ENCODE measurements at places on chromosomes 7 and 10. TPM values are rescaled to one million over a fixed set of nuclear protein-coding genes. Genes with fewer than 3 reads are reported as not detected.

GRCh38 chr7:50404392-50404791, 45.8 kb downstream of the FIGNL1 start:
- H3K27ac ChIP-seq = no peak overlapping the region
- no peaks in the 10 kb centered on the region for H3K4me1 ChIP-seq
- no peak overlapping the region for H3K4me3 ChIP-seq
- peaks cover 44% of the 10 kb centered on the region for H3K27me3 ChIP-seq
- no peaks in the 10 kb centered on the region for H3K36me3 ChIP-seq

GRCh38 chr10:75956624-75957023, 525.2 kb downstream of the LRMDA start:
- no peaks in the 10 kb centered on the region for H3K27me3 ChIP-seq
- no peak for DNase-seq
- no peak overlapping the region for H3K27ac ChIP-seq
- no peaks in the 10 kb centered on the region for H3K4me1 ChIP-seq
- no peak overlapping the region for H3K4me3 ChIP-seq
- no peaks in the 10 kb centered on the region for H3K36me3 ChIP-seq

- no peaks in the 10 kb centered on the region for H3K27me3 ChIP-seq
- no peak overlapping the region for H3K27ac ChIP-seq
- no peaks in the 10 kb centered on the region for H3K36me3 ChIP-seq
- no peaks in the 10 kb centered on the region for H3K4me1 ChIP-seq
Observed at GRCh38 chr7:129089521-129090212, 34.8 kb upstream of the TNPO3 start.

Gene POLR2J
- total RNA-seq = 51.0 TPM

GRCh38 chr10:119325131-119325530, 117.8 kb downstream of the GRK5 start:
- peaks cover 12% of the 10 kb centered on the region for H3K4me1 ChIP-seq
- H3K27ac ChIP-seq = no peak overlapping the region
- H3K36me3 ChIP-seq = peaks cover 4% of the 10 kb centered on the region
- DNase-seq = peak; percentile 53
- no peaks in the 10 kb centered on the region for H3K27me3 ChIP-seq

Gene IFIT1B
- not detected for total RNA-seq

Gene CLRN3
- total RNA-seq = not detected

- no peaks in the 10 kb centered on the region for H3K36me3 ChIP-seq
- no peak overlapping the region for H3K27ac ChIP-seq
- no peaks in the 10 kb centered on the region for H3K4me1 ChIP-seq
Observed at GRCh38 chr10:1411956-1412355, 325.4 kb downstream of the ADARB2 start.

Gene HOXA7
- not detected for total RNA-seq

Gene SPDYE6
- total RNA-seq = not detected

DNA sequence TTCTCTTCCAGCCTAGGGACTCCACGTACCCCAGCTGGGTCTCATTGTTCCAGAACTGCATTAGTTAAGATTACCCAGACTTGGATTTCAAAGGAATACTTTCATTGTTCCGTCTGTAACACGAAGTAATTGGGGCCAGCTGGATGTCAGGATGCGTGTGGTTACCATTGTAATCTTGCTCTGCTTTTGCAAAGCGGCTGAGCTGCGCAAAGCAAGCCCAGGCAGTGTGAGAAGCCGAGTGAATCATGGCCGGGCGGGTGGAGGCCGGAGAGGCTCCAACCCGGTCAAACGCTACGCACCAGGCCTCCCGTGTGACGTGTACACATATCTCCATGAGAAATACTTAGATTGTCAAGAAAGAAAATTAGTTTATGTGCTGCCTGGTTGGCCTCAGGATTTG, 21.0 kb downstream of the LRRC17 start:
- H3K27ac ChIP-seq = peak overlapping the region; percentile 83
- H3K4me1 ChIP-seq = peaks cover 39% of the 10 kb centered on the region
- no peaks in the 10 kb centered on the region for H3K27me3 ChIP-seq
- peak; percentile 65 for DNase-seq
- H3K36me3 ChIP-seq = no peaks in the 10 kb centered on the region
- H3K4me3 ChIP-seq = peak overlapping the region; percentile 1

Gene ASZ1
- total RNA-seq = not detected

Gene FAM171A1
- total RNA-seq = 6.7 TPM

DNA sequence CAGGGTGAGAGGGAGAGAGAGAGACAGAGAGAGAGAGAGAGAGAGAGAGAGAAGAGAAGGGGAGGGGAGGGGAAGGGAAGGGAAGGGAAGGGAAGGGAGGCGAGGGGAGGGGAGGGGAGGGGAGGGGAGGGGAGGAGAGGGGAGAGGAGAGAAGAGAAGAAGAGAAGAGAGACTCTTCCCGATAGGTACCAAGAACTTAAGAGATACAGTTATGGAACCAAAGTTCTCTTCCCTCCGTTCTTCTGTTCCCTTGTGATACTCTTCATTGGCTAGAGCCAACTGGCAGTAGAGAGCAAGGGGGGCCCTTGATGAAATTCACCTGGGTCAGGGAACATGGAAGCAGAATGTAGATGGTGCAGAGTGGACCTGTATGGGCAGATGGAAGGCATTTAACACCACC, 122.1 kb downstream of the PTN start:
- DNase-seq = no peak
- H3K27ac ChIP-seq = no peak overlapping the region
- H3K4me3 ChIP-seq = no peak overlapping the region
- no peaks in the 10 kb centered on the region for H3K4me1 ChIP-seq

Gene KAZALD1
- 7.4 TPM for total RNA-seq

Gene EPHB6
- total RNA-seq = 8.8 TPM

- no peaks in the 10 kb centered on the region for H3K4me1 ChIP-seq
- no peak for DNase-seq
- no peak overlapping the region for H3K27ac ChIP-seq
- no peaks in the 10 kb centered on the region for H3K27me3 ChIP-seq
- H3K4me3 ChIP-seq = no peak overlapping the region
Observed at GRCh38 chr7:18177815-18178660, 150.4 kb upstream of the PRPS1L1 start.

- no peak for DNase-seq
- no peak overlapping the region for H3K4me3 ChIP-seq
- H3K27ac ChIP-seq = no peak overlapping the region
- no peaks in the 10 kb centered on the region for H3K4me1 ChIP-seq
Observed at GRCh38 chr10:17112566-17112965, 17.0 kb downstream of the CUBN start.

Gene CNTNAP2
- total RNA-seq = 2.6 TPM

GRCh38 chr10:61902445-61903220, 1.1 kb downstream of the ARID5B start:
- no peak for DNase-seq
- peaks cover 24% of the 10 kb centered on the region for H3K4me1 ChIP-seq
- H3K4me3 ChIP-seq = peak overlapping the region; percentile 92
- H3K36me3 ChIP-seq = no peaks in the 10 kb centered on the region

Gene MET
- 16.4 TPM for total RNA-seq

Gene OR6B1
- not detected for total RNA-seq

- H3K27ac ChIP-seq = peak within 1 kb of the TSS; percentile 82
- peak; percentile 73 for DNase-seq
- peaks cover 98% of the 10 kb centered on the region for H3K4me1 ChIP-seq
- H3K27me3 ChIP-seq = no peaks in the 10 kb centered on the region
- H3K4me3 ChIP-seq = peak within 1 kb of the TSS; percentile 64
- H3K36me3 ChIP-seq = peaks cover 30% of the 10 kb centered on the region
Observed at GRCh38 chr10:73910764-73911552, at the start of gene PLAU. PLAU (plus strand) TSS chr10:73911132; CDS start chr10:73911556, 424 bp downstream.

- no peak for DNase-seq
- no peaks in the 10 kb centered on the region for H3K27me3 ChIP-seq
- H3K27ac ChIP-seq = no peak overlapping the region
- peaks cover 23% of the 10 kb centered on the region for H3K4me1 ChIP-seq
- H3K4me3 ChIP-seq = no peak overlapping the region
Observed at GRCh38 chr7:1040790-1041189, 3.6 kb upstream of the GPR146 start.

GRCh38 chr7:1712907-1713501, 42.9 kb downstream of the ELFN1 start:
- peak; percentile 16 for DNase-seq
- H3K27ac ChIP-seq = peak overlapping the region; percentile 47
- no peak overlapping the region for H3K4me3 ChIP-seq

DNA sequence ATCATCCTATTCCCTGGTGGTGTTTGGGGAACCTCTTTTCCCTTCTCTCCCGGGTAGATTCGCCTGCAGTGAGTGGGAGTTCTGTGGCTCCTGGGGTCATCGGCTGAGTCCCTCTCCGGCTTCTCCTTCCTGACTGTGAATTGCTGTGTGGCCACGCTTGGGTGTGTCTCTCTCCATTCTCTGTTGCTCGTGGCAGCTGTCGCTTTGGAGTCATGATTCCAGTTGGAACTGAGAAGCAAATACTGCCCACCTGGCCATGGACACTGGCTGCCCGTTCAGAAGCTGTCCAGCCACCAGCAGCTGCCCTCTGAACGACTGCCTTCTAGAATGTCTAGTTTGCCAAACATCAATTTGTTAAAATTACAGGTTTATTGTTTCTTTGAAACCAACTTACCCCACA, 23.1 kb upstream of the PITRM1 start:
- no peaks in the 10 kb centered on the region for H3K27me3 ChIP-seq
- H3K4me3 ChIP-seq = no peak overlapping the region
- H3K36me3 ChIP-seq = no peaks in the 10 kb centered on the region
- H3K27ac ChIP-seq = no peak overlapping the region

DNA sequence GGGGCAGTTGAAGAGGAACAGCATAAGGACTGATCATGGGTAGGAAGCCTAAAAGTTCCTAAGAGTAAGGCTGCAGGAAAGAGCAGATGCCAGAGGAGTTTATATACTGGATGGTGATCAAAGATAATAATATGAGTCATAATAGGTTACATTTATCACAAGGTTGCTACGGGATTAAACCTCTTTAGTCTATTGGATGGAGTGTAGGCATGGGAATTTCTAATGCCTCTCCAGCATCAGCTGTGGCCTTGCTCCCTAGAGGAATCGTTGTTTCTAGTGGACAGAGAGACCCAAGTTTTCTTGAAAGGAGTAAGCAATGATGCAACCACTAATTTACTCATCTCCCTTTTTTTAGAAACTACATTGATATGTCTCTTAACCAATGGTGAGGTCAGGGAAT, 213.4 kb downstream of the GPR37 start:
- H3K4me1 ChIP-seq = no peaks in the 10 kb centered on the region
- H3K4me3 ChIP-seq = no peak overlapping the region
- H3K36me3 ChIP-seq = no peaks in the 10 kb centered on the region
- no peaks in the 10 kb centered on the region for H3K27me3 ChIP-seq
- H3K27ac ChIP-seq = no peak overlapping the region

DNA sequence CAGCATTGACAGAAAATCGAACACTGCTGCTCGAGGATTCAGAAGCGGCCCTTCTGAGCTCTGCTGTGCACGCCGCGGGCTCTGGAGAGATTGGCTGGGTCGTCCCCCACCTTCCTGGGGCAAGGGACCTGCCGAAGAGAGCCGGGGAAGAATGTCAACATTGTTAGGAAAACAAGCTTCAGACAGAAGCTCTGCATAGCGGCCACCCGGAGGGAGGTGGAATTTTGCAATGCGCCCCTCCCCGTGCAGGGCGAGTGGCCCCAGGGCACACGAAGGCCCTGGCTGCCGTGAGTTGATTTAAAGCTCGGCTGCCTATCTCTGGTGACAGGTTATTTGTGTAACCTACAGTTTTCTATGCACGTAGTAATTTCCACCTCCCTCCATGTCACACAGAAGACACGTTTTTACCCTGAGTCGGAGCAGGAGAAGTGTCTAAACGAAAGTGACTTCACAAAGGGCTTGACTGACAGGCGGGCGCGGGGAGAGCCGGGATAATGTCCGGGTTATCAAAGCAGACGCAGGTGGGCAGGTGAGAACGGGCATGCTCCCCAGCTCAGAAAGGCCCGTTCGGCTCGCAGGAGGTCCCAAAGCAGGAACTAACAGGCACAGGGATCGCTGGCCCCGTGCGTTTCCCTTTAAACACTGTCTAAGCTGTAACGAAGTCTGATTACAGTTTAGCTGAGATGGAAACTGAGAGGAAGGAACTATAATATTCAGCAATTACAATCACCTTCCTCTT, 84.6 kb downstream of the PDGFA start:
- H3K36me3 ChIP-seq = no peaks in the 10 kb centered on the region
- peak overlapping the region; percentile 37 for H3K4me3 ChIP-seq
- no peak overlapping the region for H3K27ac ChIP-seq
- H3K27me3 ChIP-seq = no peaks in the 10 kb centered on the region
- no peaks in the 10 kb centered on the region for H3K4me1 ChIP-seq
- DNase-seq = no peak

GRCh38 chr7:8343556-8343955, 81.6 kb upstream of the ICA1 start:
- DNase-seq = no peak
- H3K27ac ChIP-seq = no peak overlapping the region
- H3K4me3 ChIP-seq = no peak overlapping the region
- no peaks in the 10 kb centered on the region for H3K4me1 ChIP-seq
- H3K36me3 ChIP-seq = no peaks in the 10 kb centered on the region

Gene TMEM130
- total RNA-seq = not detected

Gene PHKG1
- 17.5 TPM for total RNA-seq

DNA sequence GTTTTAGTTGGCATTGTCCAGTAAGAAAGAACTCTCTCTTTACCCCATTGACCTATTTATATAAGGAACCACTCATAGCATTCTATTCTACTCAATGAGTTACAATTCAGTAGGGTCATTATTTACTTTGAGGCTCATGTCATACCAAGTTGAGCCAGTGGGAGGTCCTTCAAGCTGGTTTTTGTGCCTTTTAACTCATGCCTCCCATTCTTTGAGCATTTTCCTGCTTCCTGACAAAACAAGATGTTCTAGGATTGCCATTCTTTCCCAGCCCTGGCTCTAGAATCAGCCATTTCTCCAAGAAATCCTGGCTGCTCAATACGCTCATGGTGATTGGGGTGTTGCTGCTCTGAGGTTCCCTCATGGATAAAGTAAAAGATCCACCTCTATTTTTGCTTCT, 250.1 kb downstream of the ABCA13 start:
- no peak overlapping the region for H3K27ac ChIP-seq
- DNase-seq = no peak
- no peaks in the 10 kb centered on the region for H3K36me3 ChIP-seq
- no peaks in the 10 kb centered on the region for H3K27me3 ChIP-seq

Gene TMEM229A
- total RNA-seq = not detected

Gene NUTM2B
- 1.2 TPM for total RNA-seq

Gene PALD1
- total RNA-seq = 9.2 TPM

- no peaks in the 10 kb centered on the region for H3K27me3 ChIP-seq
- H3K27ac ChIP-seq = no peak overlapping the region
- H3K36me3 ChIP-seq = no peaks in the 10 kb centered on the region
- H3K4me1 ChIP-seq = no peaks in the 10 kb centered on the region
Observed at GRCh38 chr7:112806156-112806555, 16.0 kb upstream of the TMEM168 start.

DNA sequence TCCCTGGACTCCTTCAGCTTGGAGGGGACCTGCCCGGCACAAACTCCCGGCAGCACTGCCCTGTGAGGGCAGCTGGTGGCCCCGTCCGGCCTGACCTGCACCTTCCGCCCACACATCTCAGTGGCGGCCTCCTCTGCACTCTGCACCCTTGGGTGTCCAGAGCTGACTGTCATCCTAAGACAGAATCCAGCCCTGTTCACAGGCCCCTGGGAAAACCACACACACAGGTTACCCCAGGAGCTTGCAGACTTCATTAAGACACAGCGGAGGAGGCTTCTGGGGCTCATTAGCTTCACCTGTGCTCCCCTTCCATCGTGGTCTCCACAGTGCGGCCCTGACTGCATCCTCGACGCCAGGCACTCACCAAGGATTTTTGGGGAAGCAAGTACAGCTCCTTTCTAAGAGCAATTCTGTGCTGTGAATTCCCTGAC, 51.5 kb upstream of the SHH start:
- no peak overlapping the region for H3K4me3 ChIP-seq
- DNase-seq = peak; percentile 0
- H3K4me1 ChIP-seq = peaks cover 4% of the 10 kb centered on the region
- H3K36me3 ChIP-seq = no peaks in the 10 kb centered on the region
- no peak overlapping the region for H3K27ac ChIP-seq
